Activated T-helper 2 cell treated with anti-CD3 and anti-CD28 coated beads, Interferon-gamma antibody, Interleukin-2, Interleukin-4, amounts not matched to agents 10 μg/mL and 5 μg/mL and 100 μg/mL, durations not matched to agents 14 hours and 24 hours and 36 hours (primary cell): ENCODE measurements at places on chromosomes 11 and 22.

DNA sequence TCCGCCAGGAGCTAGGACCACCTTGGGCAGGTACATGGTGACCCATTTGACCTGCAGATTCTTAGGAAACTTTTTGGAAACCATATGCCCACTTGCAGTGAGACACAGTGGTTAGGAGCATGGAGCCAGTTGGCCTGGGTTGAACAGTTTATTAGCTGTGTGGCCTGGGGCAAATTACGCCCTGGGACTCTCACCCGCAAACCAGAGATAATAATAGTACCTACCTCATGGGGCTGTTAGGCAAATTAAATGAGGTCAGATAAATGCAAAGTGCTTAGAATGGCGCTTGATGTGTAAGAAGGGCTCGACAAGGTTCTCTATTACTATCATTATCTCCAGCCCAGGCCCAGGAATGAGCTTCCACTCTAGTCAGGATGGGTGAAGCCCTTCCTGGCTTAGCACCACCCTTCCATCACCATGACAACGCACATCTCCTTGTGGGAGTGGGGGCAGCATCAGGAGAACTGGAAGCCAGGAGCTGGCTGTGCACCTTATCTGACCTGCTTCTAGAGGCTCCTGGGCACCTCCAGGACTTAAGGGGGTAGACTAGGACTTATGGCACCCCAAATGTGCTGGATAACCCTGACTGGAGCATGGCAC is 5.1 kb downstream of the SYT12 start:
- no peak for DNase-seq

- no peak for DNase-seq
These were observed 98.8 kb downstream of the BCR start for GRCh38 chr22:23278883-23279675.

DNA sequence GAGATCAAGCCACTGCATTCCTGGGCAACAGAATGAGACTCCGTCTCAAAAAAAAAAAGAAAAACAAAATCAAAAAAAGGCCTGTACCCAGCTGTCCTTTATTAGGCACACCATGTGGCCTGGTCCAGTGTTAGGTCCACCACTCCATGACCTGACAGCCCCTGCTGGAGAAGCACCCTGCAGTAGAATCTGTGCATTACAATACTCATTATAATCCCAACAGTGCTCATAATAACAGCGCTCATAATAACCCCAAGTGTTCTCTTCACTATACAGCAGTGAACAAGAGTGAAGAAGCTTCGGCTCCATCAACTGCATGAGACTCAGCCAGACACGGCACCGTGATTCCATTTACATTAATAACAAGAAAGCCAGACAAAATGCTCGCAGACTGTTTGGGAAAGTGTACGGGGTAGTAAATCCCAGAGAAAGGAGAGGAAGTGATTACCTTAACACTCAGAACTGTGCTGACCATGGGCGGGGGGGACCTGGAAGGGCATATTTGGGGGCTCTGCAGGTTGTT is 8.9 kb upstream of the EHD1 start:
- no peak for DNase-seq

- DNase-seq: no peak
These were observed 1130.4 kb downstream of the LRRC4C start for GRCh38 chr11:40328890-40329614.

- DNase-seq: no peak
These were observed 19.3 kb downstream of the MYH9 start for GRCh38 chr22:36368359-36368983.

- no peak for DNase-seq
These were observed 117.8 kb downstream of the FAM76B start for GRCh38 chr11:95671768-95672167.

GRCh38 chr11:132035766-132036165 is 665.4 kb downstream of the NTM start:
- DNase-seq: no peak

DNA sequence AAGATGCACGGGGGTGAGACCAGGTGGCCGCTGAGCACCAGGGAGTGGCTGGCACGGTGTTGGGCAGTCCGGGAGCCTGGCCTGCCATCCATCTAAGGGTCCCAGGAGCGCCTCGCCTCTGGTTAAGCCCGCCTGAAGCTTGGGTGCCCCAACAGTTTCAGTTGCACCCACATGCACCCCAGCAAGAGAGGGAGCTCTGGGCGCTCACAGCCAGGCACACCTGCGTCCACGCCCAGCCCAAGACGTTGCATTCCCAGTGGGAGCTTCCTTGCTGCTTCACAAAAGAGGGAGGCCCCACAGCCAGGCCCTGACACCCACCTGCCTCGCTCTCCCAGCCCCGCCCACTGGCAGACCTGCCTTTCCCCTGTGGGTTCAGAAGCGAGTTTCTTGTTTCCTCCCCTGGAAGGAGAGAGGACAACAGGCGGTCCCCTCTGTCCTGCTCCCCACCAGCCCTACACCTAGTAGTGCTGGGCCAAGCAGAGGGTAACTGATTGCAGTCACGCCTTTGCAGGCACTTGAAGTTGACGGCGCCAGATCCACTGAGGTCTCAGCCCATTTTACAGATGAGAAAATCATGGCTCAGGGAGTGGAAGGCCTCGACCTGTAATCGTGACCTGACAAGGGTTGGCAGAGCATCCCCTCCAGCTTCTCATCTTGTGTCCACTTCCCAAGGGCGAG is 35.4 kb downstream of the OSBPL5 start:
- no peak for DNase-seq

GRCh38 chr11:103465555-103466140 is 356.4 kb downstream of the DYNC2H1 start:
- no peak for DNase-seq

DNA sequence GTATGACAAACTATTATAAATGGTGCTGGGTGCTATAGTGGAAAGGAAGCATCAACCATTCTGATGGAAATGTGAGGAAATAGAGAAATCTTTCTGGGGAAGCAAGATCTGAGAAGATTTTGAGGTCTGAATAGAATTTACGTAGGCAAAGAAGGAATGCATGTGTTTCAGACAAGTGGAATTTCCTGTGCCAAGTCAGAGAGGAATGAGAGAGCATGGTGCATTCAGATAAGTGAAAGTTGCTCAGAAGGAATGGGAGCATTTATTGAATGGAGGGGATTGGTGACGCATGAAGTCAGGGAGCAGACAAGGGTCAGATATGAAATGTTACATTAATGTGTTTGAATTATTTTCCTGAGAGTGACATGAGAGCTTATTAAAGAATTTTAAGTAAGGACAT is 725.5 kb downstream of the METTL15 start:
- DNase-seq: no peak

DNA sequence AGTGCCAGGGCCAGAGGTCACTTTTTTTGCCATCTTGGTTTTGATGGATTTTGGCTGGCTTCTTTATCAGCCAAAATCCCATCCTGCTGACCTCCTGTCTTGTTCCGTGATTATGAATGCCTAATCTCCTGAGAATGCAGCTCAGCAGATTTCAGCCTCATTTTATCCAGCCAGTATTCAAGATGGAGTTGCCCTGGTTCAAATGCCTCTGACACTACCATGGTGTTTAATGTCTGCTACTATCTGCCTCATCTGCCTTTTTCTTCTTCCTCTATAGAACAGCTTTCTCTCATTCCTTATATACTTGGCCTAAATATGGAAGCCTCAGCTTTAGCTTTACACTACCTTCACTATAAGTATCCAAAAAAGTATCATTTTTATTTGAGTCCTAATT is 50.7 kb downstream of the ACER3 start:
- DNase-seq: no peak

DNA sequence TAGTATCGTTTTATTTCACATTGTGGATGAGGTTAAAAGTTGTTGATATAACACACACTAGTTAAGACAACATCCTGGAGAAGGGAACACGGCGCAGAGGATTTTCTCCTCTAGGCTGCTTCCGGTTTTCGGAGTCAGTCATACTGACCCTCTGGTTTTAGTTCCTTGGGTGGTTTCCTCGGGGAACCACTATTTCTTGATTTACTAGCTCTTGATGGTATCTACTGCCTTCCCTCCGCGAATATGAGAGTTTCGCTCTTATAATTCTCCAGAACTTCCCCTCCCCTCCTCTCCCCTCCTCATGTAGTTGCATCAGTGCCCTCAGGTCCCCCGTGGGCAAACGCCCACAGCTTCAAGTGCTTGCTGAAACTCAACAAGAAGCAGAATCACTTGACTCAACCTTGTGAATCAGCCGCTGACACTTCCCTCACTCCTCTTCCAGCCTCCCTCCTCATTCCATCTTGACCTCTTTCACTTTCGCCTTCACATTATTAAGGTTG is 15.9 kb upstream of the APOBEC3A start:
- DNase-seq: peak; percentile 36

GRCh38 chr11:47188259-47188658 is 2.0 kb upstream of the PACSIN3 start:
- no peak for DNase-seq

DNA sequence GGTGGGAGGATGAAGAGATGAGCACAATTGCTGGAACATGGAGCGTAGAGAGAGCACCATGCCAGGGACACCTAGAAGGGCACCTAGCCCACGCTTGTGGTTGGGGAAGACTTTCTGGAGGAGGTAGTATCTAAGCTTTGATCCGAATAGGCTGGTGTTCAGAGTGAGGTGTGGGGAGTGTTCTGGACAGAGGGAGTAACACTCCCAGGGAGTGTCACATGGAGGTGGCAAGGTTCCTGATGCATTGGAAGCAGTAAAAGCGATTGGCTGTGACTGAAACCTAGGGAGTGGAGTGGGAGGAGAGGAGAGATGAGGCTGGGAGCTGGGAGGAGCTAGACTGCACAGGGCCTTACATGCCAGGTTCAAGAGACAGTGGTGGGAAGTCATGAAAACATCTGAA is 188.0 kb upstream of the NCAM1 start:
- DNase-seq: no peak

- DNase-seq: no peak
These were observed 29.6 kb upstream of the CCDC134 start for GRCh38 chr22:41770715-41771468.

- no peak for DNase-seq
These were observed 141.1 kb upstream of the ARHGAP42 start for GRCh38 chr11:100545970-100546369.

DNA sequence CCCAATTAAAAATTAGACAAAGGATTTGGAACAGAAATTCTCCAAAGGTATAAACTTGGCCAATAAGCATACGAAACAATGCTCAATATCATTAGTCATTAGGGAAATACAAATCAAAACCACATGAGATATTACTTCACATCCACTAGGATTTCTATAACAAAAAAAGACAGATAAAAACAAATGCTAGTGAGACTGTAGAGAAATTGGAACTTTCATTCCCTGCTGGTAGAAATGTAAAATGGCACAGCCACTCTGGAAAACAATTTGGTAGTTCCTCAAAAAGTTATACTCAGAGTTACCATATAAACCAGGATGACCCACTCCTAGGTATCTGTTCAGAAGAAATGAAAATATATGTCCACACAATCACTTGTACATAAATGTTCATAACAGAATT is 71.6 kb downstream of the RPL27A start:
- no peak for DNase-seq

GRCh38 chr22:25668437-25668836 is 73.6 kb upstream of the MYO18B start:
- DNase-seq: no peak

- DNase-seq: no peak
These were observed 66.6 kb upstream of the RDX start for GRCh38 chr11:110362971-110363509.

- DNase-seq: no peak
These were observed 718 bp downstream of the INTS5 start for GRCh38 chr11:62652161-62653006.

DNA sequence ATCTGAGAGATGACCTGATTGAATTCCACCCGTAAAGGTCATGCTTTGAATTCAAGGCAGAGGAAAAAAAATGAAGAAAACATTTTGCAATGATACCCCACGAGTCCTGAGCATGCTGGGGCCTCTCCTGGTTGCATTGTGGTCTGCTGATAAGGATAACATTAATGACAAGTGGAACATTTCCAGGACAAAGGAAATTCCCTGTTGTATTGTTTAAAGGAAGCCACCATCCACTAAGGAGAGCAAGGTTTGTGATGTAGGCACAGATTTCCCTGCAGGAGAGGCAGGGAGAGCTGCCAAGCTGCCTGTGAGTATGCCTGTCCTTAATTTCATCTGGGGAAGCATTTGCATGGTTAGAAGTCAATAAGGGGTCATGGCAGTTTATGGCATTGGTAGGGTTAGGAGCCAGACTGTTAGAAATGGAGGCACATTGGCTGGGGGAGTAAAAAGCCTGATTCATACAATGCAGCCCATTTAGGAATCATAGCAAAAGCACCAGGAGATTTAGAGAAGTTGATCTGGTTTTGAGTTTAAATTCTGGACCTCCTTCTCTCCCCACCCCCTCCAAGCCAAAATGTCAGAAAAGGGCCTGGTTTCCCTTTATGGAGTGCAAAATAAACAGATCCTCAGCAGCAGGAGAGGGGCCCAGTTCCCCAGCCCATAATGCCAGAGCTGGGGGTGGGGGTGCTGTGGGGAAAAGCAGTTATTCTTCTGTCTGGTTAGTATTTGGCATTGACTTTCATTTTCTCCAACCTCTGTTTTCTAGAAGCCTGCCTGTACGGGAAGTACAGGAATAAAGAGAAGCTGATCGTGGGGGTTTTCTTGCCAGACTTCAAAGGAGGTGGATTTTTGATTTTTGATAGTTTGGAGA is 22.1 kb downstream of the FLI1 start:
- no peak for DNase-seq

- no peak for DNase-seq
These were observed 25.5 kb downstream of the SERPIND1 start for GRCh38 chr22:20799449-20799848.

GRCh38 chr11:130523609-130524008 is 75.2 kb downstream of the ADAMTS15 start:
- DNase-seq: no peak

GRCh38 chr11:9796854-9797253 is 133.0 kb downstream of the SWAP70 start:
- no peak for DNase-seq

GRCh38 chr11:86632499-86633269 is 39.7 kb downstream of the ME3 start:
- DNase-seq: peak; percentile 14

GRCh38 chr11:63427971-63428508 is 58.5 kb downstream of the SLC22A9 start:
- DNase-seq: no peak

GRCh38 chr11:1762537-1763302 is 1.0 kb downstream of the CTSD start:
- DNase-seq: no peak

DNA sequence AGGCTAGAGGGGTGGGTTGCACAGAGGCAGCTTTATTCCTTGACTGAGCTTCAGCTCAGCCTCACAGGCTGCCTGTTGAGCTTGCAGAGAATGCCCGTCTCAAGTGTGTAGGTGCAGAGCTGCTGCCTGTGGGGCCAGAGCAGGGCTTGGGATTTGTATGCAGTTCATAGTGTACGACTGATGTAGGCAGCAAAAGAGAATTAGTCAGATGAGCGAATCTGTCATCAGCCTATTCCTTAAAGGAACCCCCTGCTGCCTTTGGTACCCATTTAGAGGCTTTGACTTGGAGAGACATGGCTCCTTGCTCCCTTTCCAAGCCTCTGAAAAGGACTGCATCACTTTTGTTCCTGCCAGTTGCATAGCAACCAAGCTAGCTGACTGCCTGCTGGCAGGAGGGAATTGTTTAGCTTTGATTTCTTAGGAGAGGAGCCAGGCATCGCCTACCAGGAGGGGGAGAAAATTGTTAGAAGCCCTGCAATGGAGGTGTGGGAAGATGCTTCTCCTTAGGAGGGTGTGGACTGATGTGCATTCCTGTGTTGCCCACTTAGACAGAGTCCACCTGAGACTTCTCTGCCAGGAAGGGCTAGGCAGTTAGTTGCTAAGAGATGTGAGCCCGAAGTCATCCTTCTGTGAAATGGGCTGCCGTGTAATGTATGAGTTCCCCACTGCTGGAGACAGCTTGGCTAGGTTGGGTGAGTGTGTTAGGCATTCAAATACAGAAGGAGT is 10.9 kb downstream of the ACO2 start:
- no peak for DNase-seq

GRCh38 chr11:21295508-21295907 is 626.1 kb downstream of the NELL1 start:
- no peak for DNase-seq
